Aorta (tissue), 5 donors: ENCODE measurements at places on chromosomes 16 and 17. TPM values are rescaled to one million over a fixed set of nuclear protein-coding genes. Genes with fewer than 3 reads are reported as not detected.

- no peak for DNase-seq
These were observed 300.3 kb downstream of the XYLT1 start for GRCh38 chr16:17170435-17170834.

DNA sequence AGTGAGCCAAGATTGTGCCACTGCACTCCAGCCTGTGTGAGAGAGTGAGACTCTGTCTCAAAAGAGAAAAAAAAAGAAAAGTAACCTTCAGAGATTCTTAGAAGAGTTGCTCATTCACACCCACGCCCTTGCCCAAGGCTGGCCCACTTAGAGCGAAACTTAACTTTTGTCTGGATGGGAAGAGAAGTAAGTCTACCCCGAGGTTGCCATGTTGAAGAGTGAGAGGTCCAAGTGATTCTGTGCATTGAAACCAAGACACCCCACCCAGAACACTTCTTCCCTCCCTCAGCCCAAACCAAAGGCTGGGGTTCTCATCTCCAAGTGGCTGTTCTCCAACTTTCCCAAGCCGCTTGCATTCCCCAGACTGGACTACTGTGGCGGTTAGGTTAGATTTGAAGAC is 2.4 kb upstream of the CISD3 start:
- no peak for DNase-seq

DNA sequence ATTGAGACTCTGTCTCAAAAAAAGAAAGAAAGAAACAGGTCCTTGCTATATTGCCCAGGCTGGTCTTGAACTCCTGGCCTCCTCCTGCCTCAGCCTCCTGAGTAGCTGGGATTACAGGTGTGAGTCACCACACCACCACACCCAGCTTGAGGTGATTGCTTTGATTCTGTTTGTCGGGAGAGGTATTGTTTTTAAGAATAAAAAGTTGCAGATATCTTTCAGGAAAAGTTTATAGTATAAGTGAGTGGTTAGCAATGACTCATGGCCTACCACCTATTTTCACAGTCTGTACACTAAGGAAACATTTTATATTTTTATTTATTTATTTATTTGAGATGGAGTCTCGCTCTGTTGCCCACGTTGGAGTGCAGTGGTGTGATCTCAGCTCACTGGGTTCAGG is 45.0 kb downstream of the RHOT1 start:
- DNase-seq, result no peak

DNA sequence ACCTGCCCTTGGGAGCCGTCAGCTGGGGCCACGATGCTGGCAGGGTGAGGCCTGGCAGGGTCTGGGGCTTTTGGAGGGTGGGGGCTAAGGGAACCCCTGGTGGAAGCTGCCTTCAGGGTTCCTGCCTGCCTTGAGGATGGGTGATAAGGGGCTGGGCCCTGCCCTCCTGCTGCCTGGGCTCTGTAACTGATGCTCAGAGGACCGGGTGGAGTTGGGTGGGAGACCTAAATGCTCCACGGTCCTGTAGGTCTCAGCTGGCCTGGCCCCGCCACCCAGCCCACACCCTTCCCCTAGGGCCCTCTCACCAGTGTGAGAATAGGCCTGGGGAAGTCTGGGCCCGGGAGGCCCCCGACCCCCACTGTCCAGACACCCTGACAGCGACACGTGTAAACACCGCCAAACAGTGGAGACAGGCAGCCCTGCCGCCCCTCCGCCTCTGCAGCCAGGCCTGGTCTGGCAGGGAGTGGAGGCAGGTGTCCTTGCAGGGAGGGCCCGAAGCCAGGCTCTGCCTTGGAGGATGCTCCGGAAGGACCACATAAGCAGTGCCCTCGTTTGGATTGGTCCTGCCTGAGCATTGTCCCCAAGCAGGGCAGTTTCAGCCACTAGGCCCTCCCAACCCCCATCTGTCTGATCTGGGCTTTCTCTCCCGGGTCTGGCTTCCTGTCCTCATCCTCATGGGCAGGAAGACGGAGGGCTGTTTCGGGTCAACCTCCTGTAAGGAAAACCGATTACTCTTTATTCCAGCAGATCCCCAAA is 6.5 kb upstream of the BAHCC1 start:
- no peak for DNase-seq

- DNase-seq, result no peak
These were observed 741 bp upstream of the GRB2 start for GRCh38 chr17:75406222-75406615.

GRCh38 chr17:65022137-65022536 is 34.4 kb downstream of the GNA13 start:
- DNase-seq, result no peak

GRCh38 chr17:56826611-56827414 is 6.9 kb downstream of the C17orf67 start:
- DNase-seq, result no peak

GGA2 gene
- total RNA-seq, result 84.9 TPM
